ENCODE measurements at places on chromosomes 5 and 9. TPM values are rescaled to one million over a fixed set of nuclear protein-coding genes. Genes with fewer than 3 reads are reported as not detected.

- no peak for DNase-seq
Measured at GRCh38 chr9:106982636-106983035, 119.7 kb downstream of the ZNF462 start.

DNA sequence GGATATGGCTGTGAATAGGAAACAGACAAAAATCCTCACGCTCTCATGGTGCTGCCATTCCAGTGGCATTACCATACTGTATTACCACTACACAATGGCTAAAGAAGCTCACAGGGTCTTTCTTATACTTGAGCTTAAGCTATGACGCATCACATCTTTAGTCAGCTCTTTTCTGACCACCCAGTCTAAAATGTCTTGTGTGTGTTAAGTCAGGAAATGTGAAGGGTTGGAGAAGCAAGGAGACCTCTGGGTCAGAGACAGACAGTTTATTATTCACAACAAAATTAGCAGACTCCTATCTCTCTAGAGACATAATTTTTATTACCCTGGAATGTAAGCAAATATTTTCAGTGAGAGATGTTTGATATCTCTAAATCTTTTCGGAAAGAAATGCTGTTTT, 1583.2 kb upstream of the WWC1 start:
- DNase-seq = no peak

- no peak for DNase-seq
Measured at GRCh38 chr5:75042522-75042921, 9.8 kb downstream of the GCNT4 start.

DNA sequence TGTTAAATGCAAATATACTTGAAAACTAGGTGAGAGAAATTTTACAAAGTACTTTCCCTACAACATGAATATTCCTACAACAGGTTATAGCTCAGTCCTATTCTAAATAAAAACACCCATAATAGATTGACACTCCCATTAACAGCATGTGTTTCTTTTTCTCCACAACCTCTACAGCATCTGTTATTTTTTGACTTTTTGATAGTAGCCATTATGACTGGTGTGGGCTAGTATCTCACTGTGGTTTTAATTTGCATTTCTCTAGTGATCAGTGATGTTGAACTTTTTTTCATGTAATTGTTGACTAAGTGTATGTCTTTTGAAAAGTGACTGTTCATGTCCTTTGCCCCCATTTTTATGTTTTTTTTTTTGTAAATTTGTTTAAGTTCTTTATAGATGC, 1506.1 kb upstream of the CDH9 start:
- DNase-seq = no peak

LECT2 gene
- not detected for total RNA-seq

DNA sequence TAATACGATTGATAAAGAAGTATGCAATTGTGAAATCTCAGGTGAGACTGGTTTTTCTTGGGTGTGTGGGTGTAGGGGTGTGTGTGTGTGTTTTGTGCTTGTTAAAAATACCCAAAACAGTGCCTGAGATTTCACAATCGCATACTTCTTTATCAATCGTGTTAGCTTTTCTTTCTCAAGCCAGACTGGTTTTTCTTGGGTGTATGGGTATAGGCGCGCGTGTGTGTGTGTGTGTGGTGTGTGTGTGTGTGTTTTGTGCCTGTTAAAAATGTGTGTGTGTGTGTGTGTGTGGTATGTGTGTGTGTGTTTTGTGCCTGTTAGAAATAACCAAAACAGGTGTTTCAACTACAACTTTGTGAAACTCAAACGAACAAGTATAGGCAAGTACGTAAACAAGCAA, 53.7 kb downstream of the CERT1 start:
- DNase-seq = no peak

- peak; percentile 49 for DNase-seq
Measured at GRCh38 chr9:99127356-99128132, 22.6 kb downstream of the TGFBR1 start.

- DNase-seq = no peak
Measured at GRCh38 chr9:1947438-1947837, 67.7 kb upstream of the SMARCA2 start.

ADCY2 gene
- not detected for total RNA-seq

DNA sequence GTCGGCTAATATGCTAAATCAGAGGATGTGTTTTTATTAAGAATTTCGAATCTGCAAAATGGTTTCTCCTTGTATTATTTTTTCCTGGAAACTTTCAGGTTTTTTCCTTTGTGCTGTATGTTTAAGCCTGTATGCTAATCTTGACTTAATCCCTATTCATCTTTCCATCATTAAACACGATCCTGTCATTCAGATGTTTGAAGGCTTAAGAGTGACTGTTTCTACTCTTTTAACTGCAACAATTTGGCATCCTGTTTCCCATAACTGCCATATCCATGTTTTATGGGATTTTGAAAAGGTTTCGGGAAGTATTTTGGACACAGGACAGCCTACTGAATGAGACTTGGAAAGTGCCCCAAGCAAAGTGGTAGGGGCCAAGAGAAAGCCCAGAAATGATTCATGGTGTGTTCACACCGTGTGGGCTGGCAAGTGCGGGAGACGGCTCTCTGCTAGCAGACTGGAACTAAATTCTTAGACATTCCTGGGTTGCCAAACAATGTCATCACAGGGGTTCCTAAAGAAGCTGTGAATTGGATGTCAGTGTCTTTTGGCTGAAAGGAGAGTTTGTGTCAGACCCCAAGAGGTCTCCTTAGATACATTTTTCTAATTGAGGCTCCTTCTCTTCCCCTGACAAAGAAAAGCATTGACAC, 125.4 kb upstream of the ADAMTS16 start:
- DNase-seq = peak; percentile 11

DNA sequence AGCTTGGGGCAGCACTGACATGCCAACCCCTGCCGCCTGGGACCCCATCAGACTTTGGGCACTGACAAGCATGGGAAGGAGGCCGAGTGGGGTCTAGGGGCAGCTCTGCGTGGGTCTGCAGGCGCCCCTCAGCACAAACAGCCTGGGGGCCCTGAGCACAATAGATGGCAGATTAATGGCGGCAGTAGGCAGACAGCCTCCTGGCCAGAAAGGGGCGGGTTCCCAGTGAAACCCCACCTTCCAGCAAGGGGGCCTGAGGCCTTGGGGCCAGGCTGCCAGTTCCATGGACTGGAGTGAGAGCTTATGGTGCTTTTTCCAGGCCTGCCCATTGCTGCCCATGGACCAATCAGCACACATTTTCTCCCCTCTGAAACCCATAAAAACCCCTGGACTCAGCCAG, 2031.2 kb downstream of the EFNA5 start:
- DNase-seq = no peak

PALM2AKAP2 gene
- total RNA-seq = 16.5 TPM

DNA sequence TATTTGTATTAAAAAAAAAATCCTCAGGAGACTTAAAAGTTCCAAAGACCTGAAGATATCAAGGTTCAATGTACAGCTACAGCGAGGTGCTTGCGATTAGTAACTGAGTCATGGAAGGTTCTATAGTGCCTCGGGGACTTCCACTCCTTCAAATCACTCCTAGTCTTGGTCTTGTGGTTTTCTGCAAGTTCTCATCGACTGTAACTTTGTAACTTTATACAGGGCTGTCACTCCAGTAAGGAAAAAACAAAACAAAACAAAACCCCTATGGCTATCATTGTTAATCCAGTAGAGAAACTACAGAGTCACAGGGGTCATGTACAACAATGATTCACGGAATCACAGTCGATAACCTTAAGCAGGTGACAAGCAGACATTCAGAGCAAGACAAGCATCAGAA, 39.8 kb upstream of the SELENOP start:
- peak; percentile 34 for DNase-seq

GRCh38 chr9:96453625-96454024, 3.7 kb downstream of the HABP4 start:
- peak; percentile 50 for DNase-seq

IFNA13 gene
- not detected for total RNA-seq

FST gene
- 4.7 TPM for total RNA-seq

MZB1 gene
- not detected for total RNA-seq

DNA sequence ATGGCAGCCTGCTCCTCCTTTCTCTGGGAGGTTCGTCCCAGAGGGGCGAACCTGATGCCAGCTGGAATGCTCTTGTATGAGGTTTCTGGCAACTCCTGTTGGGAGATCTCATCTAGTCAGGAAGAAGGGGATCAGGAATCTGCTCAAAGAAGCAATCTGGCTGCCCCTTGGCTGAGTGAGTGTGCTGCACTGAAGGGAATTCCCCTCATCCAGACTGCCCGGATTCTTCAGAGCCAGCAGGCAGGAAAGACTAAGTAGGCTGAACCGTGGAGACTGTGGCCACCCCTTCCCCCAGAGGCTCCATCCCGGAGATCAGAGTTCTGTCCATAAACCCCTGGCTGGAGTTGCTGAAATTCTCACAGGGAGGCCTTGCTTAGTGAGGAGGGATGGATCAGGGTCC, 476.0 kb downstream of the CSNK1G3 start:
- no peak for DNase-seq

SLIT3 gene
- total RNA-seq = under 0.01 TPM

FAM153A gene
- total RNA-seq = not detected

NPM1 gene
- 1,266 TPM for total RNA-seq

DNA sequence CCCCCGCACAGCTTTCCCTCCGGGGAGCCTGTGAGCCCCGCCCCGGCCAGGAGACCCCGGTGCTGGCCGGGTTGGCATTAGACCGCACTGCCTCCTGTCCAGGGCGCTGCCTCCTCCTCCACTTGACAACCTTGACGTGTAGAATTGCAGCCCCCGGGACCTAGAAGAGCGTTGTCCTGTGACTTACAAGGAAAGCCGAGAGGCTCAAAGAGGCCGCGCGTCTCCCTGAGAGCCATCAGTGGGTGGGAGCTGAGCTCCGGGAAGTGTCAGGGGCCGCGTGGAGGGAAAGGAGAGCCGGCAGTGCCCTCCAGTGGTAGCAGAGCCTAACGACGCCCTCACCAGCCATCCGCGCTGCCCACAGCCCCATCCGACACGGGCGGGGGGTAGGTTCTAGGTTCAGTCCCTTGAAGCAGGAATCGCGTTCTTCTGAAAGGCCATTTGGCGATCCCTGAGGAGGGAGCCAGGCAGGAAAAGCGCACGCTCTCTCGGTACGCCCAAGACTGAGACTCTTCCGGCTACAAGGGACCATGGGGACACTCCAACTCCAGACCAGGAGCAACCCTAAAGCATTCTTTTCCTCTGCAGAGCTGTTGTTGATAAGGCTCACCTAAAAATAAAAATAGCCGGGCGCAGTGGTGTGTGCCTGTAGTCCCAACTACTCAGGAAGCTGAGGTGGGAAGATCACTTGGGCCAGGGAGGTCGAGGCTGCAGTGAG, 40.6 kb upstream of the SAP30L start:
- peak; percentile 66 for DNase-seq

DNA sequence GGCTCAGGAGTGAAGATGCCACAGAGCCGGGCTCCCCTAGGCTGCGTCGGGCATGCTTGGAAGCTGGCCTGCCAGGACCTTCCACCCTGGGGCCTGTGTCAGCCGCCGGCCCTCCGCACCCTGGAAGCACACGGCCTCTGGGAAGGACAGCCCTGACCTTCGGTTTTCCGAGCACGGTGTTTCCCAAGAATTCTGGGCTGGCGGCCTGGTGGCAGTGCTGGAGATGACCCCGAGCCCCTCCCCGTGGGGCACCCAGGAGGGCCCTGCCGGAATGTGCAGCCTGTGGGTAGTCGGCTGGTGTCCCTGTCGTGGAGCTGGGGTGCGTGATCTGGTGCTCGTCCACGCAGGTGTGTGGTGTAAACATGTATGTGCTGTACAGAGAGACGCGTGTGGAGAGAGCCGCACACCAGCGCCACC, 113.1 kb downstream of the RXRA start:
- DNase-seq = no peak

- DNase-seq = no peak
Measured at GRCh38 chr9:89869793-89870580, 265.2 kb downstream of the GADD45G start.

GRCh38 chr9:121741228-121741918, 89.9 kb downstream of the DAB2IP start:
- DNase-seq = no peak

- peak; percentile 83 for DNase-seq
Measured at GRCh38 chr9:137590469-137591383, at the start of gene ZMYND19. TSS of gene ZMYND19 (minus strand) at chr9:137590512. CDS start at chr9:137590263, 249 bp downstream.

GRCh38 chr5:57311251-57311650, 137.4 kb downstream of the GPBP1 start:
- DNase-seq = no peak
